Fibroblast of mammary gland (primary cell): ENCODE measurements at places on chromosomes 1 and 21.

- no peak for DNase-seq
Observed at GRCh38 chr1:243489681-243490546, 234.1 kb downstream of the SDCCAG8 start.

DNA sequence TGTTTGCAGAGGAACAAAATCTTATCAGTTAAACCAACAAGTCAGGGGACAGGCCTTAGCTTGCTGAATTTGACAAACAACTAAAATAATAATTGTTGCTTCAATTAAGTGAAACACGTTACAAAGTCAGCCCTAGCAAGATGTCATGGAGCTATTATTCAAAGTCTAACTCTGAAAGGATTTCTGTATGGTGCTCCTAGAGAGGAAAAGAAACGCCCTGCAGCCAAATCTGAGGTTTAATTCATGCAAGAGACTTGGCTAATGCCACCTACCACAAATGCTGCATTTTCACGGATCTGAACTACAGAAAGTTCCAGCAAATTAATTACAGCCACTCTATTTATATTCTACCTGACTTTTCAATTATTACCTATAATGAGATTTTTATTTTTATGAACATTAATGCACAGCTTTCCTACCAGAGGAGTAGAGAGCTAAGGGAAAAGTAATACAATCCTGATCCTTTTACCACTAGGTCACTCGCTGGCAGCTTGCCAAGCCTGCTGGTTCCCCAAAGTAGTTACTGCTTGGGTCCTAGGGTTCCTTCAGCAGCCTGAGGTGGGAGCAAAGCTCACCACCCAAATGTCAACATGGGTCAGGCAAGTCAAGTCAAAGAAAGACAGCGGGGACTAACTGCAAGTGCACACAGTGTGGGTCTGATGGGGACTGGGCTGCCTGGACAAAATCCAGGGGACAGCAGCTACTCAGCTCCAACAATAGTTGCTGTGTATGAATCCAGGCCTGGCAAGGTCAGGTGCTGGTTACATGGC is 8.5 kb downstream of the COLGALT2 start:
- no peak for DNase-seq

- DNase-seq, result no peak
Observed at GRCh38 chr1:193677874-193678273, 491.5 kb upstream of the B3GALT2 start.

GRCh38 chr1:194322751-194323150 is 1136.3 kb upstream of the B3GALT2 start:
- no peak for DNase-seq

- DNase-seq, result peak; percentile 14
Observed at GRCh38 chr1:20400341-20401177, 85.5 kb downstream of the CAMK2N1 start.

DNA sequence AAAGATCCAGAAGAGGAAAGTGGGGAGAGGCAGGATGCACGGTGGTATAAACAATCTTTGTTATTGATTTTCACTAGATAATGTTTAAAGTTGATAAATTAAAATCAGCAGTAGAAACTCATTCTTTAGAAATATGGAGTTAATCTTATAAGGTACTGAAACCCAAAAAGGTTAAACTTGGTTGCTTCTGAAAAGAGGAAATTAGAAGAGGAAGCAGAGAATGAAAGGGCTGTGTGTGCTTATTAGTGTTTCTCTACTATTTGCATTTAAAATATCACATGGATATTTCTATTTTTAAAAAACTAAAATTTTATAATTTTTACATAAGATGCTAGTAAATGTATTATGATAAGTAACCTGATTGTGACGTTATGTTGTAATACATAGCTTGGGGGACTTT is 24.4 kb downstream of the C1orf141 start:
- DNase-seq, result no peak

DNA sequence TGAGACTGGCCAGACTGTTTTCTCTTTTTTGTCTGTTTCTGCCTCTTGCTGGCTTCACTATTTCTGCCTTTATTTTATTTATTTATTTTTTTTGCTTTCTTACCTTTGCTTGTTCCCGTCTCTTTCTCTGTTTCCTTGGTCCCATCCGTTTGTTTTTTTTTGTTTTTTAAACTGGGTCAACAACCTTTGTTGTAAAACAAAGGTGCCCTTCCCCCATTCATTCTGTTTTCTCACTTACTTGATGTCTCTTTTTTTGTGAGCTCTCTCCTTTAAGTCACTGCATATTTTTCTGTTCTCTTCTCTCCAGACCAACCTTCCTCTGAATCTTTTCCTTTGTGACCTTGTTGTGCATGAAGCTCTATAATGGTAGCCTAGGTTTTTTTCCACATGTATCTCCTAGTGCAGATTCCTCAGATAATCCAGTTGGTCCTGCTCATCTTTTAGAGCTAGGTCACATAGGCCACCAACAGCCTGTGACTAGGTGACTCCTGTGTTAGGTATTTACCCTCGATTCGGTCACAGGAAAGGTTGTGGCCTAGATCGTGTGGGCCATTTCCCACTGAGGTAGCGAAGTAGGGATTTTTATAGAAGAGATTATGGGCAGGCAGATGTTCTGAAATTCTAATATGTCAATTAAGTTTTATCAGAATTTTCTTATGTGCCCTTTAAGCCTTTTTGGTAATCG is 15.9 kb downstream of the GNAI3 start:
- DNase-seq, result no peak

GRCh38 chr1:98964198-98964597 is 40.5 kb downstream of the PLPPR5 start:
- no peak for DNase-seq

- DNase-seq, result no peak
Observed at GRCh38 chr1:43531906-43532584, 1.4 kb downstream of the PTPRF start.

DNA sequence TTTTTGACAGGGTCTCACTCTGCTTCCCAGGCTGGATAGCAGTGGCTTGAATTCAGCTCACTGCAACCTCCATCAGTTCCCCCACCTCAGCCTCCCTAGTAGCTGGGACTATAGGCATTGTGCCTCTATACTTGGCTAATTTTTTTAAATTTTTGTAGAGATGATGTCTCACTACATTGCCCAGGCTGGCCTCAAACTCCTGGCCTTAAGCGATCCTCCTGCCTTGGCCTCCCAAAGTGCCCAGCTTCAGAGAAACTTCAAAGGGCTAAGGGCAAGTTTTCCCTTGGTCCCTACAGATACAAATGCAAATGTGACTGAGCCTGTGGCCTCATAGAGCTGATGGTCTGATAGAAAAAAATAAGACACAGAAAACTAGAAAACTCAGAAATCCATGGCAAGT is 52.9 kb upstream of the PRRC2C start:
- no peak for DNase-seq

DNA sequence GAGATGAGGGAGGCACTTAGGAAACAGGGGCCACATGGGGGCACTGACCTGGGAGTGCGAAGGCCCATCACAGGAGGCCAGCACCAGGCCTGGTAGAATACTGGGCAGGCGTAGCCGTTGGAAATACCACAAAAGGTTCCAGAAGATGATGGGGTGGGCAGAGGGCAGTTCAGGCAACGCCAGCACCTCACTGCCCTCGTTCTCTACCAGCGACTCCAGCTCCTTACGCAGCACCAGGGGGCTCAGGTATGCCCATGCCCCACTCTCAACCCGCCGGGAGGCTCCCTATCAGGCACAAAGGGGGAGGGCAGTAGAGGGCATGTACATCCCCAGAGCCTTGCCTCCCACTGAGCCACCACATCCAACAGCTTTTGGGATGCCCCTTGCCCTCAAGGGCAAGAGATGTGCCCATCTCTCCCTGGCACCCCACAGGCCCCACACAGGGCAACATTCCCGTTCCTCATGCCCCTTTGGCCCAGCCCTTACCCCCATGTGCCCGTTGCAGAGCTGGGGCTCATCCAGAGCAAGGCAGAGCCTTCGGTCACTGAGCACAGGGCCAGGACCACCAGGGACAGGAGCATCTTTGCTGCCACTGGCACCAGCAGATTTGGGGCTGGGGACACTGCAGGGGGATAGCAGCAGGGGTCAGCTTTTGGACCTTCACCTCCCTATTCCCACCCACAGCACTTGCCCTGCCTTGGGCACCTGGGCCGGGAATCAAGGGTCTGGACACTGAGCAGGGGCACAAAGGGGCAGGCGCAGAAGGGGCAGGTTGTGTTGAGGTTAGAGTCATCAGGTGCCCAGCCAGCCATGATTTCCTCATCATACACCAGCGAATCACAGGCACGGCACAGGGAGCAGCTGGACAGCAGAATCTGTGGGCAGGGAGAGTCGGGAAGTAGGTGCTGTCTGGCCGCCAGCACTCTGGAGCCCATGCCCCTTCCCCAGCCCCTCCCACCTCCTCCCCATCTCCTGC is 9.7 kb upstream of the GATAD2B start:
- no peak for DNase-seq

DNA sequence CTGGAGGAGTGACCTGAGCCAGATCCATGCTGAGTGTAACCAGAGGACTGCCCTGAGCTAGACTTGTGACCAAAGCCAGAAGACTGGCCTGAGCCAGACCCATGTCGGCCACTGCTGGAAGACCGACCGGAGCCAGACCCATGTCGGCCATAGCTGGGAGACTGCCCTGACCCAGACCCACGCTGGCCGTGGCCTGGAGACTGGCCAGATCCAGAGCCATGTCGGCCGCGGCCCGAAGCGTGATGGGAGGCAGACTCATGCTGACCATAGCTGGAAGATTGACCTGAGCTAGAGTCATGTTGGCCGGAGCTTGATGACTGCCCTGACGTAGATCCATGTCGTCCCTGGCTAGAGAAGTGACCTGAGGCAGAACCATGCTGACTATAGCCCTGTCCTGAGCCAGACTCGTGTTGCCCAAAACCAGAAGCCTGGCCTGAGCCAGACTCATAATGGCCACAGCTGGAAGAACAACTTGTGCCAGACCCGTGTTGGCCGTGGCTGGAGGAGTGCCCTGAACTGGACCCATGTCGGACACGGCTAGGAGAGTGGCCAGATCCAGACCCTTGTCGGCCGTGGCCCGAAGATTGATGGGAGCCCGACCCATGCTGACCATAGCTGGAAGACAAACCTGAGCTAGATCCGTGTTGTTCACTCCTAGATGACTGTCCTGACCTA is 5.1 kb downstream of the HRNR start:
- DNase-seq, result no peak

GRCh38 chr1:7234471-7234755 is 449.2 kb downstream of the CAMTA1 start:
- no peak for DNase-seq

DNA sequence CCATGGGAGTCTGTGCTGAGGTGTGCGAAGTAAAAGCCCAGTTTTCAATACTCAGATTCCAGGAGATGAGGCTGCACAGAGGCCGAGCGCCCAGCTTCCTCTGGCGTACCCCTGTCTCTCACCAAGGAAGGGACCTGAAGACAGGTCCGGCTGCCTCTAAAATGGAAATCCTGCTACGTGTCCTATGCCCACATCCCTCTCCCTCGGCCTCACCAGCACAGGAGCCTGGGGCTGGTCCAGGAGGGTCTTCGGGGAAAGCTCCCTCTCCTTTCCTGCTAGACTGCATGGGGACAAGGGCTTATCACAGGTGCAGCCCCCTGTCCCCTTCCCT is 392 bp downstream of the MRPL55 start:
- no peak for DNase-seq

DNA sequence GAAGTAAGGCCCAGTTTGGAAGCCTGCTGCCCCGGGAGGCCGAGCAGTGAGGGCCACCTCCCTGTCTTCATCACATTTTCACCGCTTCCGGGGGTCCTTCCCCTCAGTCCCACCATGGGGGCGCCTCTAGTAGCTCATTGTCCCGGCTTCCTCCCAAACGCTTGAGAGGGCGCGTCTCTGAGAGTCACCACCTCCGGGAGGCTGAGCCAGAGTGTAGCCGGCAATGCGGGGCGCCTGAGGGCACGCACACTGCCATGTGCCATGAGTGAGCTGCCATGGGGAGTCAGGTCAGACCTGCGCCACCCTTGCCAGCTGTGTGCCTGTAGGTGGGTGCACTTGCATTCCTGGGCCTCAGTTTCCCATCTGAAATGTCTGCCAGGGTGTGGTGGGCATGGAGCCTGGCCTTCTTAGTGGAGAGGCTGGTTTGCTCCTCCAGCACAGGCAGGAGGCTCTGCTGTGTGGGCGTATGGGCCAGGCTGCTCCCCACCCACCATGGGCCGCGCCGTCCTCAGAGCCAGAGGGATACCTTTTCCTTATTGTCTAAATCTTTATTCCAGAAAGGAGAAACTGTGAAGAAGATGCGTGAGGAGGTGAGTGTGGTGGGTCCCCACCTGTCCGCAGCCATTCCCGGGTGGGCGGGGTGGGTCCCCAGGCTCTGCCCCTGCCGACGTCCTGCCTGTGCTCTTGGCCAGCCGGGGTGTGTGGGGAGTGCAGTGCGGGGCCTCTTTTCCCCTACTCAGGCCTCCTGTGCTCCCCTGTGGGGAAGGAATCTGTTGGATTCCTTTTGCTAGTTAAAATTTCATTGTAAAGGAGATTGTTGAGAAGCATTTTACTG is 81.3 kb upstream of the COL6A1 start:
- no peak for DNase-seq

- DNase-seq, result peak; percentile 49
Observed at GRCh38 chr1:205077934-205078311, 6.3 kb downstream of the TMEM81 start.

DNA sequence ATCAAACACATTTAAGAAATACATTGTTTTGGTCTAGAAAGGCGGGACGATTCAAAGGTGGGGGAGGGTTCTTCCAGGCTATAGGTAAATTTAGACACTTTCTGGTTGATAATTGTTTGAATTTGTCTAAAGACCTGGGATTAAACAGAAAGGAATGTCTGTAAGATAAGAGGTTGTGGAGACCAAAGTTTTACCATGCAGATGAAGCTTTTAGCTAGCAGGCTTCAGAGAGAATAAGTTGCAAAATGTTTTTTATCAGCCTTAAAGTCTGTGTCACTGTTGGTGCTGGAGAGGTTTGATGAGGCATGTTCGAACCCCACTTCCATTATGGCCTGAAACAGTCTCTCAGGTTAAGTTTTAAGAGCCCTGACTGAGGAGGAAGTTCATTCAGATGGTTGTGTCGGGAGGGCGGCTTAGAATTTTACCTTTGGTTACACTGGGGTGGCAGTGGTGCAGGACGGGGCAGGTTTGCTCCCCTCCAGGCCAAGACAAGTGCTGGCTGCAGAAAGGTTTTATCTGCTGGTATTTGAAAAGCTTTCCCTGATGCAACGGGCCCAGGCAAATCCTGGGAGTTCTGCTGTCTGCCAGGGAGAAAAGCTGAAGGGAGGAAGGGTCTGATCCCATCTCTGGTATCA is 16.0 kb upstream of the SLC2A5 start:
- no peak for DNase-seq

GRCh38 chr21:45060675-45061311 is 13.6 kb upstream of the ADARB1 start:
- DNase-seq, result no peak

- peak; percentile 71 for DNase-seq
Observed at GRCh38 chr1:145985502-145986439, 10.6 kb downstream of the TXNIP start.

- DNase-seq, result no peak
Observed at GRCh38 chr1:115744646-115745275, 23.8 kb downstream of the CASQ2 start.
